Activated CD4-positive, alpha-beta memory T cell treated with anti-CD3 and anti-CD28 coated beads for 36 hours (primary cell): ENCODE measurements at places on chromosomes 3 and 15.

DNA sequence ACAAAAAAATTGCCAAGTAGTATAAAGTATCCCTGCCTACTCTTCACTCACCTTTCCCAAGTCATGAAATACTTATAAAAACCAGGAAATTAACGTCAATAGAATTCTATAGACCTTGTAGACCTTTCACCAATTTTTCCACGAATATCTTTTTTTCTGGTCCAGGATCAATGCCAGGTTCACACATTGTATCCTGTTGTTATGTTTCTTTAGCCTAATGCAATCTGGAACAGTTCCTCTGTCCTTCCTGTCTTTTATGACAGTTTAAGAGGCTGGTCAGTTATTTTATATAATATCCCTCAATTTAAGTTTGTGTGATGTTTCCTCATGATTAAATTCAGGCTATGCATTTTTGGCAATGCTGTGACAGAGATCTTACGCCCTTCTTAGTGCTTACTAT, 63.2 kb upstream of the MAGI1 start:
- no peak for DNase-seq

DNA sequence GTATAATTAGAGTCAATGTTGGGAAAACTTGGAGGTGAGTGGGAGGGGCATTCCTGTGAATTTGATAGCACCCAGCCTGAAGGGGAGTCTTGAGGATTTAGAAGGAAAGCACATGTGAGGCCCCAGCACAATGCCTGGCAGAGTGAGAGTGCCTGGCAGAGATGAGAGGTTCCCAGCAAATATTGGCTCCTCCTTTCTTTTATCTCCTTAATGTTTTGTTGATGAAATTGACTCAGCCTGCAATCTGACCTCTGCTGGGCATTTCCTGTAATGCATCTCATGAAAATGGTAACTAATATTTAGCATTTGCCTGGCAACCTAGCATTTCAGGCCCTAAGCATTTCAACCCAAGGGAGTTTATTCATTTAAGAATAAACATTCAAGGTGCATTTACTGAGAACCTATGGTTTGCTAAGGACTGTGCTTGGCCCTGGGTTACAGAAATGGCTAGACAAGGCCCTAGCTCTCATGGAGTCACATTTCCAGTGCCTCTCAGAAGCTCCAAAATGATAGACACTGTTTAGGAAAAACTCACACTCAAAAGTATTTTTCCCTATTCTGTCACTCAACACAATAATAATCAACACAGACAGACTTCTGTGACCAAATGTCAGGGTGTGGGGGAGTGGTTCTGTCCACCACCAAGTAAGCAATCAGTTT, 19.0 kb downstream of the PDHB start:
- peak; percentile 48 for DNase-seq

- DNase-seq = no peak
Observed at GRCh38 chr15:40582726-40583246, 11.3 kb upstream of the KNL1 start.

DNA sequence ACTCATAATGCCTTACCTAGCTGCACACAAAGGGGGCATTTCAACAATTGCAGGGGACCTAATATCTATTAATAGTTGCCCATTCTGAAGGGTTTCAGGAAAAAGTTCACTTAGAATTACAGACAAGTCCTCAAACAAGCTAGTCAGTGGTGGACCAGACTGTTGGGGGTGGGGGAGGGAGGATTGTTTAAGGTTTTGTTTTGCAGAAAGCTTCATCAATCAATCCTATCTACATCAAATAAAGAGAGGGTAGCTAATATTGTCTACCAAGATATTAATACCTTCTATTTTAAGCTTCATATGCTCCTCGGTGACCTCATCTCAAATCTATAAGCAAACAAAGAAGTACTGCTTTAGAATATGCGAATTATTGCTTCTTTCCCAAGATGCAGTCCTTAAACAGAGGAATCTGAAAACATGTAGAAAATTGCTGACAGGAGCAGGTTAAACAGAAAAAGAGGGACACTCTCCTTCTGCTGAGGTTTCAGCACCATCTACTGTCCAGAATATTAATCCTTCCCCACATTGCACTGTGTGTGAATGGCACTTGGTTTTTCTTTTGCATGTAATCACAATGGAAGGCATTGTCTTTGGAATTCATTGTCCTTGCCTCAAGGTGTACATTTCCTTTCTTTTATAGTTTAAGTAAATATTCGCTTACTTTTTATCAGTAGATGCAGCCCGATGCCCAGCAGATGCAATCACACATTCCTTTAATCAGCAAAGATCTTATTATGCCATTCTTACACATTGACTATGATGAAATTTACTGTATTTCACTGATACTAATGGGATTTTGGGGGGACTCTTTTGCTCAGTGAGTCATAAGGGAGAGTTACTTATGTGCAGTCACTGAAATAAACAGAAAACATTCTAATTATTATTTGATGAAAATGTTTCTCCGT, 94.7 kb downstream of the IL5RA start:
- DNase-seq = no peak

- DNase-seq = no peak
Observed at GRCh38 chr3:163056874-163057497, 1560.4 kb downstream of the OTOL1 start.

DNA sequence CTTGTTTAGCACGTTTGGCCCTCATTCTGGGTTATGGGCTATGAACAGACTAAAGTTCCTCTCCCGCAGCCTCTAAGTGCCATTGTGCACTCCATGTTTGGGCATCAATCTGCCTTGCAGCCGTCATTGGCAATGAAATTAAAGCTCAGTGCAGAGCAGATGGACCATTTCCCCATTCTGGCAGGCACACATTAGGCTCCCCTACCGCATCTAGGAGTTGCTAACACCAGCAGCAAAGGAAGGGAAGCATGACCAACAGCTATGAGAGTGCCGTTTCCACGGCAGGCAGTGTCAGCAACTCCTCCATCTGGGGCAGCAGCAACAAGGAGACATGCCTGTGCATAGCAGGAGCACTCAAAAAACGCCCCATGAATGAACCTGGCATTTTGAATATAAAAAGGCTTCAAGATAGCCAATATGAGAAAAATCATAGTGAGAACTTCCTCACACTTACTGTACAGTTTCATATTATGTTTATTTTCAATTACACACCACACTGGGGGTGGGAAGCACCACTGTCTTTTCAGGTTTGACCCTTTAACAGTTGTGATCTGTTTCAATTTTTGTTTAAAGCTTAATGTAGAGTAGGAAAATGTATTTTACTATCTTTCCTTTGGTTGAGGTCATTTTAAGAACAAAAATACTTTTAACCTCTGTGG, 218.7 kb downstream of the KCNMB2 start:
- no peak for DNase-seq

- no peak for DNase-seq
Observed at GRCh38 chr3:38650248-38650951, 913 bp upstream of the SCN5A start.

DNA sequence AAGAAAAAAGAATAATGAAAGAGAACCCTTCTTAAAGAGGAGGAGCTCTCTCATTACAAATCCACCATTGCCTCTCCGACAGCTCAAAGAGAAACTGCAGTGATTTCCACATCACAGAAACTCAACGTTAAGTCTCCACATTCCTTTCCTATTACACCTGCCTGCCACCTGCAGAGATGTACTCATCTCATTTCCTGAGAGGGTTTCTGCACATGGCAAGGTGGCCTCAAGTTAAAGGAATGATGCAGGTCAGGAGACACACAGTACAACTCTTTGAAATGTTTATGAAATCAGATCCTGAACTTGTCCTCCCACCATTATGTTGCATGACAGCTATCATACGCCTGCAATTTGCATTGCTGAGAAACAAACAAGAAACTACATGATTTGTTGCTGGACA, 458.4 kb upstream of the ADAMTS9 start:
- no peak for DNase-seq

- DNase-seq = no peak
Observed at GRCh38 chr3:114608293-114608692, 314.5 kb downstream of the TIGIT start.

- DNase-seq = no peak
Observed at GRCh38 chr3:35745802-35746484, 106.6 kb downstream of the ARPP21 start.

- no peak for DNase-seq
Observed at GRCh38 chr3:8656240-8656639, 11.6 kb upstream of the SSUH2 start.

GRCh38 chr15:67396114-67396513, 124.8 kb upstream of the C15orf61 start:
- no peak for DNase-seq

DNA sequence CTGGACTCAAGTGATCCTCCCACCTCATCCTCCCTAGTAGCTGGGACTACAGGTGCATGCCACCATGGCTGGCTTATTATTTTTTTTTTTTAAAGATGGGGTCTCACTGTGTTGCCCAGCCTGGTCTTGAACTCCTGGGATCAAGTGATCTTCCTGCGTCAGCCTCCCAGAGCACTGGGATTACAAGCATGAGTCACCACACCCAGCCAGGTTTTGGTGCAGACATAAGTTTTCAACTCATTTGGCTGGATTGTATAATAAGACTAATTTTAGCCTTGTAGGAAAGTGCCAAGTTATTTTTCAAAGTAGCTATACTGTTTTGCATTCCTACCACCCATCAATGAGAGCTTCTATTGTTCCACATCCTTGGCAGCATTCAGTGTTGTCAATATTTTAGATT, 32.1 kb downstream of the BUB1B start:
- DNase-seq = no peak

DNA sequence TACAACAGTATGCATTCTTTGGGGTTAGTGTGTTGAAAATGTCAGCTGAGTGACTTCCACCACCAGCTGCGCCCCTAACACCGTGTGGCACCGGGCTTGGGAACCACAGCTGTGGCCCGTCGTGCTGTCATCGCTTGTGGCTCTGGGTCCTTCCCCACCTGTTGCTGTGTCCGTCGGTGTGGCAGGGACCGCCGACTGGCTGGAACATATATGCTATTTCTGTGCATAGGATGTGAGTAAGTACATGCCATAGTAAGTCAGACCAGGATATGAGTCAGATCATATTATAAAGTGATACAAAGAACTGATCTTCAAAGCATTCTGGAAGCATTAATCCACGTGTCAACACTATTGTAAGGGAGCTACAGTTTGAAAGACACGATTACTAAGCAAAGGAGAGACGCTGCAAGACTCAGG, 31.9 kb downstream of the EHD4 start:
- peak; percentile 85 for DNase-seq

DNA sequence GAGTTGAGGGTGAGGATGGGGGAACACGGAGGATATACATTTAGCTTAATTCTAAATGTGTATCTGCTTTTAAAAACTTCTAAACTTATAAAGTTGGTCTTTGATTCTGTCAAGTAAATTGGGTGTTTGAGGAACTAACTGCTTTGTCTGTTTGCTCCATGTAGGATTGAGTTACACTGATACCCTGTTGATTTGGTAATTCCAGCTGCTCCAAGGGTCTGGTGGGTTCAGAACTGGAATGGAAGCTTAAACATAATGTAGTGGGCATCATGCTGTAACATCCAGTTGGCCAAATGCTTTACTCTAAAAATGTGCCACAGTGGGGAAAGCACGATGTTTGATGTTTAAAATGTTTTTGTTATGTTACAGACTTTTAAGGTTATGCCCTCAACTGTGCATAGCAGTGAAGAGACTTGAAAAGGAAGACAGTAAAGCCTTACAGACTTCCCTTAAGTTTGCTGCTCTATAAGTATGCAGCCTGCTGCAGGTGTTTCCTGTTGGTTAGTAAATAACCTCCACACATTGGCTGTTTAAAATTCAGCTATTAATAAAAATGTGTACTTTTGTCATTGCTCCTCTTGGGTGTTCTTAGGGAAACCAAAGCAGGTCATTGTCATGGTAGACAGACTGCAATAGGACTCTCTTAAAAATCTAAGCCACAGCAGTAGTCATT, 5.9 kb upstream of the EDEM1 start:
- no peak for DNase-seq

DNA sequence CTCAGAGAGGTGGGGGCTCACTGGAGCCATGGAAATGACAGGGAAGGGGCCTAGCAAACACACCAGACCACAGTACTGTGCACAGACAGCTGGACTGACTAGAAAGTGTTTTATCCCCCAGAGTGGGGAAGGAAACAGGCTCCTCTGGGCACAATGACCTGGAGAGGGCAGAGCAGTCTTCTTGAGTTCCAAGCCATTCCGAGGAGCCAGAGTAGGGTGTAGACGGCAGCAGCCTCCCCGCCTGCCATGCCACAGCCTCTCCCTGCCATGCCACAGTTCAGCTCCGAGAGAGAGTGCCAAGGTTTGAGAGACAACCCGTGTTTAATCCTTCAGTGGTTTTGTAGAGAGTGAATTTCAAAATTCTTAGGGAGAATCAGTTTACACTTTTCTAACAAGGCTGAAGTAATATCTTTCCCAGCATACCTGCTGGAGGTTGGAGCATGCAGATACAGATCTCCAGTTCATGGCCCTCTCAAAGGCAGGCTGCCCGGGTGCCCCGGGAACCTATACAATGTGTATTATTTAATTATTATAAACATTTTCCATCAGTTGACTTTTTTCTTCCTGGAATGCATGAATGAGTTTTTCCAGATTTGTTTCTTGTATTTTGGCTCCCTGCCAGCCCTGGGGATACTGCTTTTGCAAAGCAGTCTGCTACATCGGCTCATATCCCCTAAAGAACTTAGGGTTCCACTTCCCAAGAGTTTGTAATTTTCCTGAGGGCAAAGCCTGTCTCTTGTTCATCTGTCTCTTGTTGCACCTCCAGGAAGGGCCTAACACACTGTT, 3.2 kb downstream of the PODXL2 start:
- no peak for DNase-seq

DNA sequence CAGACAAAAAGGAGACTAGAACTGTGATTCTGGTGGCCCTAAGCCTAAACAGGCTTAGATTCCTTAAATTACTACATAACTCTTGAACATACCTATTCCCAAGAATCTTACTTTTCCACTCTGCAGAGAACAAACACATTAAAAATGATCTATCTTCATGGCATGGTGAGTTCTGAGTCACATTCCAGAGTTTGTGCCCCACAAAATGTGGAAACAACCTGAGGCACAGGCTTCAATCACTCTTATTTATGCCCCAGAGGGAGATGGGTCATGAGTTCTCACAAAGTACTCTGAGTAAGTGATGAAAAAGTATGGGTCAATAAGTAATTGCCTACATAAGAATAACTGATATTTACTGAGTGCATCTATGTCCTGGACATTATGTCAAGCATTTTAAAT, 137.5 kb upstream of the SLC2A2 start:
- no peak for DNase-seq

GRCh38 chr3:32601722-32602121, 31.1 kb upstream of the DYNC1LI1 start:
- DNase-seq = no peak

- peak; percentile 52 for DNase-seq
Observed at GRCh38 chr3:41053220-41053619, 146.1 kb upstream of the CTNNB1 start.
